ENCODE measurements at places on chromosomes 1 and 21.
A peak's percentile ranks its signal among the peaks of the same experiment; 100 is the strongest.

- DNase-seq = no peak
Observed at GRCh38 chr1:71522721-71523120, 441.9 kb upstream of the ZRANB2 start.

DNA sequence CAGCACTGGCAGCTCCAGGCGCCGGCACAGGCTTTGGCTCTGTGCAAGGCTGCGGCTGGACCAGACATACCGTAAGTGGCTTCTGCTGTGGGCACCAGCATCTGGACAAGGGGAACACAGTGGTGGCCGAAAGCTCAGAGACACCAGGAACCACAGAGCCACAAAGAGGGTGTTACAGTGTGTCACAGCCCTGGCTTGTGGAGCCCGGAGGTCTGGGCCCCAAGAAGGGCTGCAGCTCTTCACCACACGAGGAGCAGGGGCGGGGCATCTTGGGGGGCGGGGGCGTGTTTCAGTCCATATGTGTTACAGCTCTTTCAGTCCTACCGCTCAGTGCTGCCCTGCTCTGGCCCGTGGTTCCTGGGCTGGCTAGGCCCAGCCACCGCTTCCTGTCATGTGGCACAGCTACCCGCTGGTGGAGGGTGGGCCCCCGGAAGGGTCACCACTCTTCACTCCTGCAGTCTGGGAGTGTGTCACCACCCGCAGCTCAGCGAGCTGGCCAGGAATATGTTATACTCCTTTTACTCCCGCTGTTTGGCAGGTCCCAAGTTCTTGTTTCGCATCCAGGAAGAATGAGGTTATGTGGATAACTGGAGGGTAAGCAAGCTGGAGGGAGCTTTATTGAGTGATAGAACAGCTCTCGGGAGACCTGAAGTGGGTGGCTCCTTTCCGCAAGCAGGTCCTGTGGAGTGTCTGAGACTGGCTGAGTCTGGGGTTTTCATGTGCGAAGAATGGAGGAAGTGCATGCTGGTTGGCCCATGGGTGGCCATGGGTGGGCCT lies 3.3 kb upstream of the LSM10 start:
- peak; percentile 44 for DNase-seq

GRCh38 chr1:185610954-185611353 lies 123.2 kb upstream of the HMCN1 start:
- no peak for DNase-seq

GRCh38 chr1:176603696-176604095 lies 140.7 kb downstream of the PAPPA2 start:
- DNase-seq = no peak

DNA sequence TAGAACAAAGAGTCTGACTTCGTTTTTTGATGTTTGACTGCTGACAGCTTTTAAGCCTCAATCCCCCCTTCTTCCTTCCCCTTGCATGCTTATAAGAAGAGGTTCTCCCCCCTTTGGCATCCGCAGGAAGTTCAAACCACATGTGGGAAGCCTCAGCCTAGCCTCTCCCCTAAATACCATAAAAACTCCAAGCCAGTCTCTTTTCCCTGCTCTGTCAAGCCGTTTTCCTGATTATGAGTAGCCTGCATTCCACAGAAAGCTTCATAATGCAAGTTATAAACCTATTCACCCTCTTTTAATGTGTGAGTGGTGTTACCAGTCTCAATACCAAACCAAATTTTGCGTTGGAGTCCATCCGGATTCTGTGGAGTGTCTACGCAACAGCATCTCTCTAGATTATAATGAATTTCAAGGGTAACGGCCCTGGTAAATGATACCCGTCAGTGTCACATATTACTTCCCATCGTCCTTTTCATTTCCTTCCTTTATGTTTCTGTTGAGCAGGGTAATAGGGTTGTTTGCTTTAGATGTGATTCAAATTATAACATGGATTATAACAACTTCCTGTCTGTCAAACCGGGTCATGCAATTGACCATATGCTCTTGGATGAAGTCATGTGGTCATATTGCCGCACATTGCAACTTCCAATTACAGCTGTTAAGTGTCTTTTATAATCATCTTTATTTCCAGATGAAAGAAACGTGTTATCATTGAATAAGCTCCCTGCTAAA lies 717.5 kb downstream of the RWDD3 start:
- no peak for DNase-seq

- DNase-seq = no peak
Observed at GRCh38 chr1:243718893-243719292, 131.2 kb downstream of the AKT3 start.

DNA sequence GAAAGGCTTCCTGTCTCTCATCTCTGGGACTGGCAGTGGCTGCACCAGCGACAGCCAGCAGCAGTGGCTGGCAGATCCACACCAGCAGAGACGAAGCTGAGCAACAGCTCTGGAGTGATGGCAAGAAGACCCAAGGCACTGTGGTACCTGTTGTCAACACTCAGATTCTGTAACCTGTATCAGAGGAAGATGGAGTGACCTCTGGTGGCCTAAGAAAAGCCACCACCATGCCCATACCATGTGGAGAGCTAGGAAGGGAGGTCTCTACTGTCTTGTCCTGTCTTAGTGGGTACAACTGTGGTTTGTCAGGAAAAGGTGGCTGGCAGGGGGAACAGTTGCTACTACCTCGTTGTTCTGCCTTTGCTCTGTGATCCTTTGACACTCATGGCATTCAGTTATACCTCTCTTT lies 22.5 kb upstream of the RHBDL2 start:
- no peak for DNase-seq

DNA sequence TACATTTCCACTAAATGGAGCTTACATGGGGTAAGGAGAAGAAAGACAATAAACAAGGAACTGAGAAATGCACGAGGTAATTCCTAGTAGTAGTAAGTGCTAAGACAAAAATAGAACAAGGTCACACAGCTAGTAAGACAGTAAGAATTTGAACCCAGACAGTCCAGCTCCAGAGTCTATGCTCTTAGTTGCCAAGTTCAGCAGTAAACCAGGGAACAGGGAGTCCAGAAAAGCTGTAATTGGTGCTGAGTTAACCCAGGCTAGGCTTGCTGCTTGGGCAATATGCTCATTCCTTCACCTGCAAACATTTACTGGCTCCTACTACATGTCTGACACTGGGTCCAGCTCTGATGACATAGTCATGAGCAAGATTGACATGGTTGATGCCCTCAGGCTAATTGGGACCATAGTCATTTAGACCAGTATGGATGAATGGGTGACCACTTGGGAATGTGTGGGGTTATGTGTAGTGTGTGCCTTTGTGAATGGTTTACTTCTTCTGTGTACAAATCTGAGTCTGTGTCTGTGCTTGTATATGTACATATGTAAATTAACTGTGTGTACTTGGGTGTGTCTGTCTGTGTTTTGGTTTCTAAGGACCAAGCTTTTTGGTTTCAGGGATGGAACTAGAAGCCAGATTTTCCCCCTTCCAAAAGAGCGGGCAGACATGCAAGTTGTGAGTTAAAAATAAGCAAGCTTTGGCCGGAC lies 2.0 kb downstream of the GPX7 start:
- no peak for DNase-seq

- DNase-seq = no peak
Observed at GRCh38 chr1:7938070-7938469, 2.6 kb downstream of the TNFRSF9 start.

DNA sequence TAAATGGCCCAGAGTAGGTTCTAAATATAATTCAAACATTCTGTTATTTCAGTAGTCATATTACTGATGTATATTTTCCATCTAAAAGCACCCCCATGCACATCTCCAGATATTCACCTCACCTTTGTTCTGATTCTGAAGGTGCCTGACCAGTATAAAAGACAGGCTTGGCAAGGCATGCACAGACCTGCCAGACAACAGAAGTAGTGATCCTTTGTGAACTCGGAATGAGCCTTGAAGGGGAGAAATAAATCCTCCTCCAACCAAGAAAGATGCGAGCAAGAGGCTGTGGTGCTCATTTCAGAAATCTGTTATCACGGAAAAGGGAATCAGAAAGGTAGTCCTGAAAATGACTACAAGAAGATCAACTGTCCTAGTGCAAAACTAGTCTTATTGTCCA lies 287.3 kb downstream of the VAV3 start:
- no peak for DNase-seq

DNA sequence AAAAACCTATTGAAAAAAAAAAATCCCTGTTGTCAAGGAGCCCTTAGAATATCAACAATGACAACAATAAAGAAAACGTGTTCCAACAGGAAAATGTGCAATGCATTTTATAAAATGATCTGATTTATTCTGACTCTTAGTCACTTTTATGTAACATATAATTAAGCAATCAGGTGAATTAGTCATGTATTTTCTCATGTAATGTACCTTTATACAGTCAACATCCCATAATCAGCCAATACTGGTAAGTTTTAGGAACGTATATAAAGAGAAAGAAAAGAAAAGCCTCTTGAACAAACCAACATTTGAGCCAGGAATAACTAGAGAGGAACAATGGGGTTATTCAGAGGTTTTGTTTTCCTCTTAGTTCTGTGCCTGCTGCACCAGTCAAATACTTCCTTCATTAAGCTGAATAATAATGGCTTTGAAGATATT lies at the start of gene CLCA4:
CLCA4 (plus strand) TSS at position 292 of the 435 bp plus-strand sequence; CDS start at position 334, 42 bp downstream.
- DNase-seq = no peak

DNA sequence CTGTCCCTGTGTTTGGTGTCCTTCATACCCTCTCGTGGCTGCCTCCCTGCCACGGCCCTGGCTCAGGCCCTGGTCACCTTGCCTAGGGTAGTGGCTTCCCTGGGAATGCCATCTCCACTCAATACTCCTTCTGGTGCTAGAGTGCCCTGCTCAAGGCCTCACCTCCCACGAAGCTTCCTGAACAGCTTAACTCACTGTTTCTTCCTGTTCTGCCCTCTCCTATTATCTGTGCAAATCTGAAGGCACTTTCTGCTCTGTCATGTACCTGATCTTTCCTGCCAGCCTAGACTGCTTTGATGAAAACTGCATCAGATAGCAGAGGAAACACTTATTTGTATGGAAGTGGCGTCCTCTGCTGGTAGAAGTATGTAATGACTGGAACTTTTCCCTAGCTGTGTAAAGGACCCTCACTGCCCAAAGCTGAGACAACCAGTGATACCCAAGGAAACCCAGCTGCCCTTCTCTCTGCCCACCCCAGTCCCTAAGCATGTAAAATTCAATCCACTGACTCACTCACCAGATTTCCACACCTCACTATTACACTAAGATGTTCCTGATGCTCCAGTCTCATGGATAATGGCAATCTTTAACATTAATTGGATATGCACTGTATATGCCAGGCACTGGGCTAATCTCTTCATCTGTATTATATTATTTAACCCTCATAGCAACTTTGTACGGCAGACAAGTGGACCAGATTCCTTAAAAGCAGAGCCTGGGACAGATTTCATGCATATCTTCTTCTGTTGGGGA lies 36.2 kb upstream of the BTG2 start:
- no peak for DNase-seq

DNA sequence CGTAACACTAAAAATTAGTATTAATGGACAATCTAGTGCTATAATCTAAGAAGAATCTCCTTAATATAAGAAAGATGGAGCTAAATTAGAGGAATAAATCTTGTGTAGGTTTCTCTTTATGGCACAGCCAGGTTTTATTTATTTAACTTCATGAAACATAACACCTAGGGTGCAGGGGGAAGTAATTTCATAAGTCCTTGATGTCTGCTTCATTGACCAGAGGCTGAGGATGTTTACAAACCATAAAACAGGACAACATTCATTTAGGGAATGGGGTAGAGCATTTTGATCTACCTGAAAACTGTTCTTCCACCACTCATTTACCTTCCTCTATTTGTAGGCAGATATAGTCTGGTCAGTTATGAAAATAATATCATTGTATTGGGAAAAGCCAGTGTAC lies 95.5 kb downstream of the NGF start:
- no peak for DNase-seq

- no peak for DNase-seq
Observed at GRCh38 chr1:165397944-165398343, 41.4 kb upstream of the LMX1A start.

DNA sequence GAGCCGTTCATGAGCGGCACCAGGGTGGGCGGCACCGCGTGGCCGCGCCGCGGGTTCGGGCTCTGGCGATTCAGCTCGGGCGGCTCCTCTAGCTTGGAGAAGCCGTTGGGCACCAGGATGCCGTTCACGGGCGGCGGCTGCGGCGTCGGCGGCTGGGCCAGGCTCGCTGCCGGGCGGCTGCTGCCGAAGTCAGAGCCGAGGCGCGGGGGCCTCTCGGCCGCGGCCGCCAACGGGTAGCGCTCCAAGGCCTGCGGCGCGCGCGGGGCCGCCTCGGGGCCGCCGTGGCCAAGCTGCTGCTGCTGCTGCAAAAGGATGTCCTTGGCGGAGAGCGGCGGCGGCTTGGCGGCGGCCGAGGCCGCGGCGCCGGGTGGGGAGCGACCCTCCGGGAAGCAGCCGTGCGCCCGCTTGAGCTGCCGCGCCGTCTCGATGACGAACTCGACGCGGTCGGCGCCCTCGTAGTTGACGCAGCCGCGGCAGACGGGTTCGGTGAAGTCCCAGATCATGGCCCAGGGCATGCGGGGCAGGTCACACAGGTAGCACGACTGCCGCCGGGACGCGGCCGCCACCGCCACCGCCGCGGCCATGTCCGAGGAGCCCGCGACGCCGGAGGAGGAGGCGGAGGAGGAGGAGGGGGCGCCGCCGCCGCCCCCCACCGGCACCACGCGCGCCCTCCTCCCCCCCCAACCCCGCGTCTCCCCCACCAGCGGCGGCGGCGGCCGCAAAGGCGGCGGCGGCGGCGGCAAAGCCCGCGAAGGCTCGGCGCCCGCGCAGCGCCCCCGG lies 877 bp downstream of the IRF2BP2 start:
- DNase-seq = peak; percentile 63

GRCh38 chr1:214824763-214825162 lies 221.8 kb downstream of the CENPF start:
- no peak for DNase-seq

DNA sequence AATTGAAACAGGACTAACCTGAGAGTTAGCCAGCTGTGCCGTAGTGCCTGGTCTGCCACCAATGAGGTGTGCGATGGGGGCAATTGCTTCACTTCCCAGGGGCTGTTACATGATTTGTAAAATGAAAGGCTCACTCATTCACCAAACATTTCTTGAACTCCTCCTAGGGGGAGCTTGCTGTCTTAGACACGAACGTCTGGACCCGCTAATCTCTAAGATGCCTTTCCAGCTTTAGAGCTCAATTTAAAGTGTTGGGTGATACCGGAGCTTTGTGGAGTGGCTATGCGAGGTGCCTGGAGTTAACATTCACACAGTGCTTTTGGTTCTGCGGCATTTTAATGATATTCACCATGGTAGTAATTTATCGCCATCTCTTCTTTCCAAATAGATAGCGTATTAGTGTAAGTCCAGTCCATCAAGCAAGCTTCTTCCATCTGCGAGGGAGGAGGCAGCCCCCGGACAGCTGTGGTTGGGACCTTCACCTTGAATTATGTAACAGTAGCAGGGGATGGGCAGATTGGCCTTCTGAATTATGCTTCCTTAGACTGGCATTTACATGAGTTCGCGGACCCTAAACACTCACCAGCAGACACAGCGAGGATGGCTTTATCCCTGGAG lies 179.9 kb downstream of the ADSS2 start:
- DNase-seq = no peak

GRCh38 chr1:39272798-39273469 lies 68.4 kb downstream of the MACF1 start:
- peak; percentile 52 for DNase-seq
